ENCODE measurements at places on chromosomes 6 and 20.
A peak's percentile ranks its signal among the peaks of the same experiment; 100 is the strongest.

- DNase-seq = no peak
Observed at GRCh38 chr6:130611366-130611765, 215.8 kb upstream of the SMLR1 start.

GRCh38 chr6:14981960-14982359 lies 263.9 kb upstream of the JARID2 start:
- DNase-seq = no peak

GRCh38 chr6:73774311-73774774 lies 78.3 kb downstream of the CD109 start:
- no peak for DNase-seq

- no peak for DNase-seq
Observed at GRCh38 chr6:155483858-155484257, 28.2 kb upstream of the NOX3 start.

DNA sequence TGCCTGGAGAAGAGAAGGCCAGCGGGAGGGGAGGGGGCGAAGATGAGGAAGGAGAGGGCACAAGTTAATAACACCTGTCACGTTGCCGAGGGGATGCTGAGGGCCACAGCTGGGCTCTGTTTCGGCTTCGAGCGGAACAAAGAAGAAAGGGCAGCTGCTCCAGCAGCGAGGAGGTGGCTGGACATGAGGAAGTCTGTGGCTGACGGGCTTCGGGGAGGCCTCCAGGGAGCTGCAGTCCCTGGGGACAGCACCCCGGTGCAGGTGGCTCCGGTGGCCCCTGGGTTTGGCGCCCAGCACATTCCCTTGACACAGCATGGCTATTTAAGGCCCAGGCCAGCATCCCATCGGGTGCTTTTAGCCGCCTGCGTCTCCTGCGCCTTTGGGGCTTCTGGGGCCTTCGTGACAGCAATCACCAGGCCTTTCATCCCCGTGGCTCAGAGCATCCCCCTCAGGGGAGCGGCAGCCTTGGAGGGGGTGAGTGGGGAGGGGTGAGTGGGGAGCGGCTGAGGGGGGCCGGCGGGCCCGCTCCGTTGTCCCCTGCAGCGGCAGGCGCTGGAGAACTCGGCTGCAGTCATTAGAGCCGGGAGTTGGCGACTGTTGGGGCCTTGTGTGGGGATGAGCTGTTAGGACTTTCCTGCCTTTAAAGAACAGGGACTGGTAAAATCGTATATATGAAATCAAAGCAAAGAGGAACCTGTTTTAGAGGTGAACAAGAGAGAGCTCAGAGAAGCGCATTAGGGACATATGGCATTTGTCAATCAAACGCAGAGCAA lies 99.0 kb downstream of the TMEM242 start:
- DNase-seq = no peak

- no peak for DNase-seq
Observed at GRCh38 chr6:77034161-77034560, 429.1 kb downstream of the HTR1B start.

DNA sequence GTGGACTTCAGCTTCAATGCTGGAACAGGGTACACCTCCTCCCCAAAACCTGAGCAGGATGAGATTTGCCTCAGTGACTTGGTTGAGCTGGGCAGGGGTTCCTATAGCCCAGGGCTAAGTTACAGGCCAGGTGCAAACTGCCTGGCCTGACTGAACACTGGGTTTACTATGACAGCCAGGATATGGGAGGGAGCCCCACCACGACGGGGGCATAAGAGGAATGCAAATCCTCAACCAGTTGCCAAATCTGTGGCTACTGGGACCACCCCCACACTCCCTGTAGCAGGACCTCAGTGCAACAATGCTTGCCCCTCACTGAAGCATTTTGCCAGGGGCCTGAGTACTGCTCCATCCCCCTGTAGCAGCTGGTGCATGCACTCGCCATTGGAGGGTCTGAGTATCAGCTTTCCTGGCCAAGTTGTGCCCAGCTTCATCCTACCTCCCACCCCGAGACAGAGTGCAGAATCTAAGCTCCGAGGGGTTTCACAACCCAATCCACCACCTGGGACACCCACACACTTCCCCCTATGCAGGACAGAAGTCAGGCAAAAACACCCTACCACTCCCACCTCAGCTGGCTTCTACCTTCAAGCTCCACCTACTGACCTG lies 27.6 kb downstream of the TREML4 start:
- DNase-seq = no peak

GRCh38 chr6:56938649-56939191 lies 16.2 kb upstream of the BEND6 start:
- no peak for DNase-seq

GRCh38 chr6:56541030-56541600 lies 101.6 kb downstream of the DST start:
- DNase-seq = no peak

- DNase-seq = no peak
Observed at GRCh38 chr6:167268683-167269280, 22.3 kb upstream of the UNC93A start.

- DNase-seq = no peak
Observed at GRCh38 chr6:156857573-156857972, 80.4 kb downstream of the ARID1B start.

DNA sequence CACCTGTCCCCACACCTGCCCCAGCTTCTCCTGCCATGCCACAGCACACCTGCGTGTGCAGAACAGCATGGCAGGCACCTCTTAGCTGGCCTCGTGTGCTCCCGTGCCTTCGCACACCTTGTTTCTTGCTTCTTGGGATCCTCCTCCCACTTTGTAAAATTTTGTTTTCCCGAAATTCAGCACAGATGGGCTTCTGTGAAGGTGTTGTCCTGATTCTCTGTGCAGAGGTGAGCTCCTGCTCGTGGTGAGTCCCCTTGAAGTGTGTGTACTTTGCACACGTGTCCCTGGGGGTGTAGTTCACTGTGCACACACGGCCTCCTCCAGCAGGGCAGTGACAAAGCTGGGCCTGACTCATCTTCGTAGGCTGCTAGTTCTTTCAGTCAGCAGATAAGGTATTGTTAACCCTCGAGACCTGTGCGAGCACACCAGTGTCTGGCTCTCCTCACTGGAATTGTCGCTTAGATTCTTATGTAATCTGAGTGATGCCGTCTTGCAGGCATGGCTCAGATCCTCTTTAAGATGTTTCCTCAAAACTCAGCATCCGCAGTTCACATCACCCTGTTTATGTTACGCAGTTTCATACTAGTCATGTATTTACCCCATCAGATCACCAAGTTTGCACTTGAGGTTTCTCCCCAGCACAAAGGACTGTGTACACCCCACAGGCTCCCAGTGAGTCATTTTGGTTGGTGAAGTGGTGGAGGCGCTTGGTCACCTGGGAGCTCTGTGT lies 77.7 kb downstream of the CDYL start:
- DNase-seq = no peak

GRCh38 chr6:105745464-105746129 lies 340.5 kb upstream of the PRDM1 start:
- no peak for DNase-seq

DNA sequence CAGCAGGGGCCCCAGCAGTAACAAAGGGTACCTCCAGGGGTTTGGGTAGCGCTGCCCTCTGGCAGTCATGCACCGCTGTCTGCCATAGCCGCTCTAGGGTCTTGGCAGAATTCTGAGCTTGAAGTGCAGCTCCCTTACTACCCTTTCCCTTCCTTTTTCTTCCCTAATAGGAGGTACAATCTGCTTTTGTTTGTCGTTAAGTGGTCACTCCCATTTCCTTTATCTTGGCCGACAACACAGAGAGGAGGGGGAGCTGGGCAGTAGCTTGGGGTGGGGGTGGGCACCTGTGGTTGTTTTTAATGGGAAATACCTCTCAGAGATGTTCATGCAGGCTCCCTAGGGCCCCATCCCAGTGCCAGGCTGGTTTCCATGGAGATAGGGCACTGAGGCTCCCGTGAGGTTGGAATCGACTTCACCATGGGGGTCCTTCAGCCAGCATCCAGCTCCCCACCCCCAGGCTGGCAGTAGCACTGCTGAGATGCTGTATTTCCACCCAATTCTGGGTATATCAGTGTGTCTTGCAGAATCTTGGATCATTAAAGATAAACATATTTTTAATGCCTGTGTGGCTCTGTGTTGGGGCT lies 18.6 kb downstream of the CCDC167 start:
- DNase-seq = no peak

DNA sequence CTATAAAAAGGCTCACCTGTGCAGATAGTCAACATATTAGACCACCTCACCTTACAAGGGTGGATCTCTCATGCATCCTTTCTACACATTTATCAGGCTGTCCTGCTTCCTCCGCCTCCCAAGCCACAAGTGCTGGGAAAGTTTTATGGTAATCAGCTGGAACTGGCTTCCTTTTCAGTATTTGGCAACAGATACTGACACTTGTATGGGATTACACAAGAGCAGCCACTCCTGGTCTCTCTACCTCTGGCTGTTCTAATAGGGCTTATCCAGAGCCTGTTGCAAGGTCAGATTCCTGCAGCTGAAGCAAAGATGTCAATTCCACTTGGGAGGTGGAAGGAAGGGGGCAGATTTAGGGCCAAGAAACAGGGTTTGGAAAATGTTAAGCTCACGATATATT lies 503 bp upstream of the GPLD1 start:
- no peak for DNase-seq

DNA sequence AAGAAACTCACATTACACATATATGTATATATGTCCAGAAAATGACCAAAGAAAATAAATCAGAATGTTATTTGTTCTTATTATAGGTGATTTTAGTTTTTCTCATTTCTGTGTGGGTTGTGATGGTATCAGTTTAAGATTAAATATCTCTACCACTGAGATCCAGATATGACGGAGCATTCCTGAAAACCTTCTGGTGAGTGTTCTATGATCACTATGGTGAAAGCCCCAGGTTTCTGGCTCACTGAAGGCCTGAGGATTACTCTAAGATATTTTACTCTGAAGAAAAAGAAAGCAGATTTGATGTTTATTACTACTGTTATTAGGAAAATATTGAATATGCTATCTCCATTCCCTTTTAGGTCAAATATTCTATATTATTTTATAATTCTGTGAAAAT lies 62.8 kb upstream of the L3MBTL3 start:
- DNase-seq = no peak

- DNase-seq = no peak
Observed at GRCh38 chr6:107185391-107185970, 70.2 kb upstream of the BEND3 start.

GRCh38 chr6:75620381-75621304 lies 19.0 kb downstream of the SENP6 start:
- no peak for DNase-seq

DNA sequence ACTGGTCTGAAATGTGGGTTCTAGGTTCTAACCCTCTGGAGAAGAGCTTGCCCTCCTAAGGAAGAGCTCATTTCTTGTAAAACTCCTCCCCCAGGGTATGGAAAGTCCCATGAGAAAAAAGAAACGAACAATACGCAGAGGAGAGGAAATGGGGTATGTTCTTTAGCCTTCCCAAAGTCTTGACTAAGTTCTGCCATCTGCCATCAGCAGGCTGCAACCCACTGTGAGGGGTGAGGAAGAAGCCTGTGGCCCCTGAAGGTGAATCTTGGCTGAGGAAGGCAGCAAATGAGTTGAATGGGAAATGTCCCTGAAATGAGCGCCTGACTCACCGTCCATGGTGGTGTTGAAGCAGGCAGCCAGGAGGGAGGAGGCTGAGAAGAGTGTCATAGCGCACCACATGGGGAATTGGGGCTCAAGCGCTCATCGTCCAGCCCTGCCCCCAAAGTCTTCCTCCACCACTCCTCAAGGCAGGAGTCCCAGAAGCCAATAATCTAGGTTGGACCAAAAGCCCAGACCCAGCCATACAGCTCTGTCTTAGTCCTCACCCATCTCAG lies 10.4 kb upstream of the MATN4 start:
- no peak for DNase-seq

GRCh38 chr6:7468382-7469081 lies 72.9 kb upstream of the DSP start:
- DNase-seq = peak; percentile 3

DNA sequence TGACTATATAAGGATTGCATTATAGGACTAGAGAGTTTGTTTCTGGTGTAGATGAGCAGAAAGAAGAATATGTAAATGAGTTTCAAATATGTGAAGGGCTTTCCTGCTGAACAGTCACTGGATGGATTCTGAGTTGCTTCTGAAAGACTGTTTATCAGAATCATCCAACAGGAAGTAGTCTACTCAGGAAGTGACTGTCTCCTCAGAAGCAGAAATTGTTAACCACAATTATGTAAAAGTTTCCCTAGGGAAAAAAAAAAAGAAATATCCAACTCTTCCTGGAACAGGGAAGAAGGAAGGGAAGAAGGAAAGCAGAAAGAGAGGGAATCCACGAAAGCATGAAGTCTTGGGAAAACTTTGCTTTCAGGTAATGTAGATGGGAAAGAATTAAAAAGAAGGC lies 138.9 kb downstream of the TENT5A start:
- no peak for DNase-seq

DNA sequence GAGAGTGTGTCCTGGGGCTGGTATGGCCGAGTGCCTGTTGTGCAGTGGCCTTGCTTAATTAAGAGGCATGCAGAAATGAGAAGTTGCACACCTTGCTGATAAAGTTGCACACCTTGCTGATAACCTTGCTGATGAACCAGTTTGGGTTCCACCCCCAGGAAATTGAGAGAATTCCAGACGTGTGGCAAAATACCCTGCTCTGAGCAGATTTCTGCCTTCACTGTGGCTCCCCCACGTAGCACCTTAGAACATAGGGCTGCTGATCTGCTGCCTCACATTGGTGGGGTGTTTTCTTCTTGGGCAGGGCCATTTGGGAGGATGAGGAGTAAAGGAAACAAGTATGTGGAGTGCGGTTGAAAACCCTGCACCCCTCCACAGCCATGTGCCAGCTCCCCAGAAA lies 22.5 kb upstream of the ADRM1 start:
- no peak for DNase-seq

DNA sequence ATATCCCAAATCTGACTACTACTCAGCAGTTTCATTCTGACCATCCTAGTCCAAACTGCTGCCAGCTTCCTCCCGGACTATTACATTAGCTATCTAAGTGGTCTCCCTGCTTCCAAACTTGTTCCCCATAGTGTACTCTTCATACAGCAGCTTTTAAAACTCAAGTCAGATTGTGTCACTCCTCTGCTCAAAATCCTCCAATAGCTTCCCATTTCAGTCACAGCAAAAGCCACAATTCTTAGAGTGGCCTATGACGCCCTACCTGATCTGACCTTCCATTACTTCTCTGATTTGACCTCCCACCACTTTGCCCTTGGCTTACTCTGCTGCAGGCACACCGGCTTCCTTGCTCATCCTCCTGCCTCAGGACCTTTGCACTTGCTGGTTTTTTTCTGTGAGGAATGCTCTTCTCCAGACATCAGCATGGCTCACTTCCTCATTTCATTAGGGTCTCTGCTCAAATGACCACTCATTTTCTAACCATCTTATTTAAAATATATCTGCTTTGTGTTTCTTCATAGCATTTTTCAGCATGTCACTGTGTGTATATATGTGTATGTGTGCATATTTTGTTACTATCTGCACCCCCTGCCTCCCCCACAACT lies 111.1 kb upstream of the DTNBP1 start:
- DNase-seq = no peak
